ENCODE measurements at places on chromosomes 1 and 21. TPM values are rescaled to one million over a fixed set of nuclear protein-coding genes. Genes with fewer than 3 reads are reported as not detected.

- DNase-seq, result no peak
These were observed 13.4 kb downstream of the ID3 start for GRCh38 chr1:23545851-23546250.

PGLYRP3 gene
- not detected for total RNA-seq

GRCh38 chr1:70205434-70206118, at the start of gene LRRC40:
TSS of gene LRRC40 (minus strand) at chr1:70205579. CDS start at chr1:70205540, 39 bp downstream.
- DNase-seq, result peak; percentile 94

DNA sequence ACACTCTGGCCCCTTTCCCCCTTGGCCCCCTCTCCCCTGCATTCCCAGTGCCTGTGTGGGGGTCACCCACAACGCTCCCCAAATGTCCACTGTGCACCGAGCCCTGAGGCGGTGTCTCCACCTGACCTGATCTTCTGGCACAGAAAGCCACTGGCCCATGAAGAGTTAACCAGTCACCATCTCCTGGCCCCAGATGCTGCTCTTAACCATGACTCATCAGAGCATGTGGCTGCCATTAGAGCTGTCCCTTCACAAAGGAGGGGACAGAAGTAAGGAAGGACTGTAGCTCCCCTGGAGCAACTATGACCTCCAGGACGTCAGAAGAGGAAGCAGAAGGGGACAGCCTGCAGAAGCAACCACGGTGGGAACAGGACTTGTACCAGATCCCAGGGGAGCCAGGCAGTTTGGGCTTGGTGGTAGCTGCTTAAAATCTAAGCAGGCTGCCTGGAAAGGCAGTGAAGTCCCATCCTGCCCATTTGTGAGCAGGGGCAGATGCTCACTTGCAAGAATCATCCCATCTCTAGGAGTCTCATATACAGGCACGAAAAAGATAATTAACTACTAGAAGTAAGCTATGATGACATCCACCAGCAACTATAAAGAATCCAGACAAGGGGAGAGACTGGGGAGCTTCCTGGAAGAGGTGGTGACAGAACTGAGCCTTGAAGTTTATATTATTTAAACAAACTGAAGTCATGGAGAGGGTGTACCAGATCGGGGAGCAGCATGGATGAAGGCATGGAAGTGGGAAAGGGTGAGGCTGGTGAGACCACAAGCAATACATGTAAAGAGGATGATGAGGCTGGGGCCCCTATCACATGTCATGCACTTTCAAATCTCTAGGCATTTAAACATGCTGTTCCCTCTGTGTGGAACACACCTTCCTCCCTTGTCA, 1.1 kb upstream of the TTC39A start:
- peak; percentile 53 for DNase-seq

RNASEL gene
- total RNA-seq, result 4.2 TPM

- peak; percentile 39 for DNase-seq
These were observed 246.0 kb downstream of the RYR2 start for GRCh38 chr1:237287876-237288521.

GRCh38 chr1:1869469-1869868, 21.4 kb downstream of the GNB1 start:
- no peak for DNase-seq
